Tibial nerve (tissue), 4 donors: ENCODE measurements at places on chromosomes 3 and 15. TPM values are rescaled to one million over a fixed set of nuclear protein-coding genes. Genes with fewer than 3 reads are reported as not detected.

DNA sequence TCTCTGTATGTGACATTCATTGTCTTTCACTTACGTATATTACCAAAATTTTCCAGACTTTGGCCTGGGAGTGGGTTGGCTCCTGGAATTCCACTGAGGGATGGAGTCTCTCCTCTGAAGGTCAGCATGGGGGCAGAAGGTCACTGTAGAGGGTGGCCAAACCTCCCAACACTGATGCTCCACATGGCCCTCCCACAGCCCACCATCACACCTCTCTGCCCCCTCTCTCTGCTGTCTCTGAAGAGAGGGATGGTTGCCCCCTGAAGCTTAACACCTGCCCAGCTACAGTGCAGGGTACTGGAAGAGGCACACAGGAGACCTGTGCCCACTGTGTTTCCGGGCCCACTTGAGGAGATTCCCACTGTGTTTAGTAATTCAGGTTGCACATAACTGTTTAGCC, 52.2 kb downstream of the CMTM6 start:
- no peak overlapping the region for H3K27ac ChIP-seq
- no peaks in the 10 kb centered on the region for H3K27me3 ChIP-seq
- H3K4me3 ChIP-seq, result no peak overlapping the region
- H3K4me1 ChIP-seq, result no peaks in the 10 kb centered on the region

The GUCA1C gene
- not detected for total RNA-seq

The RASGRF1 gene
- 0.30 TPM for total RNA-seq

GRCh38 chr15:39151545-39151944, 429.3 kb upstream of the THBS1 start:
- DNase-seq, result no peak
- no peaks in the 10 kb centered on the region for H3K27me3 ChIP-seq
- H3K27ac ChIP-seq, result no peak overlapping the region
- no peak overlapping the region for H3K4me3 ChIP-seq
- no peaks in the 10 kb centered on the region for H3K4me1 ChIP-seq

The VPS8 gene
- 46.3 TPM for total RNA-seq

The PPM1L gene
- 30.2 TPM for total RNA-seq

GRCh38 chr15:38678281-38678680, 113.7 kb upstream of the RASGRP1 start:
- no peaks in the 10 kb centered on the region for H3K27me3 ChIP-seq
- no peak overlapping the region for H3K4me3 ChIP-seq
- H3K27ac ChIP-seq, result no peak overlapping the region
- no peaks in the 10 kb centered on the region for H3K36me3 ChIP-seq

- no peaks in the 10 kb centered on the region for H3K27me3 ChIP-seq
- no peak for DNase-seq
- H3K36me3 ChIP-seq, result no peaks in the 10 kb centered on the region
- H3K4me1 ChIP-seq, result no peaks in the 10 kb centered on the region
- H3K4me3 ChIP-seq, result no peak overlapping the region
- H3K27ac ChIP-seq, result no peak overlapping the region
Measured at GRCh38 chr3:111035902-111036301, 35.7 kb upstream of the NECTIN3 start.

The TERC gene
- total RNA-seq, result 190 TPM

DNA sequence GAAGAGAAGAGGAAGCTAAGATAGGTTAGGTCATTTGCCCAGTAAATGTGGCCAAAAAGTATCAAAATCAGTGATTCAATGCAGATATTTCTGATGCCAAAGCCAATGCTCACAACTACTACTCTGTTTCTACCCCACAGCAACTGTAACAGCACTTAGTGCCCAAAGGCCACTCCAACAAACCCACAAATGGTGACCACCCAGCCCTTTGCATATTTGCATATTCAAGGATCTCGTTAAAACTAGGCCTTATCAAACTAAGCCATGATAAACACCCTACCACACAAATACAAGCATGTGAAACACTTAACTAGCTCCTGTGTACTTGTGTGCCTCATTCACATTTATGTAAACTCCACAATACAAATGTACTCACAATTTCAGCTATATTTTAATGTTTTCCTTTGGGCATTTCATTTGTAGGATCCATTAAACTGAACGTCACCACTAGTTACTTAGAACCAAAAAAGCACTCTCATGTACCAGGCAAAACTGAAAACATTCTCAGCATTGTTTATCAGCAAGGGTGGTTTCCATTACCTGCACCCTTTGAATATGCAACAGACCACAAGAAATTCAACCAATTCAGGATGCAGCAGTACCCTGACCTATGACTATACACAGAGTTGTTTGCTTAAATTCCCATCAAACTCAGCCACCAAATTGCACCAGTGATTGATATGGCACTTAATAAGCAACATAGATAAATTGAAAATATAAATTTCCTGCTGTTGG, 111.2 kb upstream of the STT3B start:
- H3K36me3 ChIP-seq, result no peaks in the 10 kb centered on the region
- no peak overlapping the region for H3K4me3 ChIP-seq
- H3K27me3 ChIP-seq, result no peaks in the 10 kb centered on the region
- no peaks in the 10 kb centered on the region for H3K4me1 ChIP-seq

- no peak overlapping the region for H3K4me3 ChIP-seq
- no peaks in the 10 kb centered on the region for H3K27me3 ChIP-seq
- H3K4me1 ChIP-seq, result peaks cover 48% of the 10 kb centered on the region
- no peak for DNase-seq
- H3K27ac ChIP-seq, result no peak overlapping the region
- no peaks in the 10 kb centered on the region for H3K36me3 ChIP-seq
Measured at GRCh38 chr15:68298882-68299381, 21.4 kb downstream of the FEM1B start.

DNA sequence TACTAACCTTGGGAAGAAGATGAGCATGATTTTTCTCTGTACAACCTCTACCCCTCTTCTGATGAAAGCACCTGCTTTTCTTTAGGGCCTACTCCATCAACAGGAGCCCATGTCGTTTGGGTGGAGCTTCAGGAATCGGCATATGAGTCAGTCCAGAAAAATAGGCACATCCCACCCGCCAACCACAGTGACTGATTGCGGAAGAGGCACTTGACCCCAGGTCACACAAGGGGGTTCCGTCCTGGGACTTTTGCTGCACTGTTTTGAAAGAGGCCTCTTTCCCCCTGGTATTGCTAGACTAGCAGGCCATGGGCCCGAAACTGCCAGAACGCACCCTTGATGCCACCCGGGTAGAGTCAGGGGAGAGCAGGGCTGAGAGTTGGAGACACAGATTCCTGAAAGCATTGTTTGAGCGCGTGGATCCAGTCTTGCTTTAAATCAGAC, 19.3 kb upstream of the NRROS start:
- no peak for DNase-seq
- H3K4me3 ChIP-seq, result no peak overlapping the region
- H3K4me1 ChIP-seq, result peaks cover 27% of the 10 kb centered on the region
- no peaks in the 10 kb centered on the region for H3K36me3 ChIP-seq

DNA sequence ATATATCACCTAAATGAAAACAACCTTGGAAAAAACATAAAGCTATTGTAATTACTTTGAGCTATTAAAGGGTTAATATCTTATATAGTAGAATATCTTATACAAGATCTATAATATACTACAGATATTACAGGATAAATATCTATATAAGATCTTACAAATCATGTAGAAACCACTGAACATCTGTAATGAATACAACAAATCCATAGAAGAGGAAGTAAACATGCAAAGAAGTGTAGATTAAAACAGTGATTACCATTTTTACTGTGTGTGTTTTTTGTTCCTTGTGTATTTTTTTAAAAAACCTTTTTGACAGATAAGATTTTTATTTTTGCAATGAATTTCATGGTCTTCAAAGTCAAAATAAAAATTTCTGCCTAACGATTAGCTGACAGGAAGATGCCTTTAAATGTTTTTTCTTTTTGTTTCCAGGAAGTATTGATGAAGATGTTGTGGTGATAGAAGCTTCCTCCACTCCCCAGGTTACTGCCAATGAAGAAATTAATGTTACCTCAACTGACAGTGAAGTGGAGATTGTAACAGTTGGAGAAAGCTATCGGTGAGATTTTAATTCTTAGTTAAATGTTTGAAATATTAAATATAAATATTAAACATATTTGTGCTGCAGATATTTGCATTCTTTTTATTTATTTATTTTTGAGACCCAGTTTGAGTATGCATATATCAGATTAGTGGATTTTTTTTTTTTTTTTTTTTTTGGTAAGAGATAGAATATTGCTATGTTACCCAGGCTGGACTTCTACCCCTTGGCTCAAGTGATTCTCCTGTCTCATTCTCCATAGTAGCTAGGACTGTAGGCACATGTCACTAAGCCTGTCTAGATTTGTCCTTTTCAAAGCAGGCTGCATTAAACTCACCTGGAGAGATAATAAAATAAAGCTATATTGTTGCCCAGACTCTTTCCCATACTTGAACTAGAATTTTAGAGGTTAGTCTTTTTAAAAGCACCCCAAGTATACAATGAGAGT, 52.8 kb upstream of the CCNB2 start:
- H3K27ac ChIP-seq, result no peak overlapping the region
- DNase-seq, result no peak
- no peaks in the 10 kb centered on the region for H3K36me3 ChIP-seq
- H3K4me1 ChIP-seq, result no peaks in the 10 kb centered on the region
- no peak overlapping the region for H3K4me3 ChIP-seq
- H3K27me3 ChIP-seq, result no peaks in the 10 kb centered on the region

The LMOD3 gene
- total RNA-seq, result not detected

GRCh38 chr3:124277144-124277890, 285.4 kb upstream of the ROPN1 start:
- no peaks in the 10 kb centered on the region for H3K36me3 ChIP-seq
- DNase-seq, result peak; percentile 23
- H3K4me3 ChIP-seq, result no peak overlapping the region
- H3K27ac ChIP-seq, result peak overlapping the region; percentile 58
- H3K27me3 ChIP-seq, result no peaks in the 10 kb centered on the region

GRCh38 chr3:187750513-187751123, 5.3 kb upstream of the BCL6 start:
- no peaks in the 10 kb centered on the region for H3K36me3 ChIP-seq
- peaks cover 18% of the 10 kb centered on the region for H3K4me1 ChIP-seq
- peak overlapping the region; percentile 13 for H3K4me3 ChIP-seq
- no peak for DNase-seq

- DNase-seq, result no peak
- no peaks in the 10 kb centered on the region for H3K27me3 ChIP-seq
- no peak overlapping the region for H3K4me3 ChIP-seq
- no peak overlapping the region for H3K27ac ChIP-seq
- H3K36me3 ChIP-seq, result no peaks in the 10 kb centered on the region
- H3K4me1 ChIP-seq, result no peaks in the 10 kb centered on the region
Measured at GRCh38 chr3:13166243-13167063, 93.2 kb upstream of the IQSEC1 start.

GRCh38 chr15:41269887-41270286, 38.8 kb downstream of the CHP1 start:
- no peaks in the 10 kb centered on the region for H3K36me3 ChIP-seq
- H3K4me1 ChIP-seq, result no peaks in the 10 kb centered on the region
- H3K27ac ChIP-seq, result no peak overlapping the region

DNA sequence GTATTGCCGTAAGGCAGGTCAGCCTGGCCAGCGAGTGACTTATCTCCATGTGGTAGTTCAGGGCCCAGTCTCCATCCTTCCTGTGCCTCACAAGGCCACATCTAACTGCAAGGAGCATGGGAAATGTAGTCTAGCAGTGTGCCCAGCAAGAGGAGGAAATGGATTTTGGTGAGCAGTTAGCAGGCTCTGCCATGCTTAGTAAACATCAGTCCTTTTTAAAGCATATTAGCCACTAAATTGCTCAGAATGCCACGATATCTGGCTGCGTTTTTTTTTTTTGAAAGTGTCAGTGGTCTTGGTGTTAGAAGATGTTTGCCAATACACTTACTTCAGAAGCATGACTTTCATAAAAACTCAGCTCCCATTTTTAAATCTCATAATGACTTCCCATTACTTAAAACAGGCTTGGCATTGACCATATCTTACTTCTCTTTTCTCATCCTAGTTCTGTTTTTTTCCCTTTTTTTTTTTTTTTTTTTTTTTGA, 470.2 kb upstream of the TPRG1 start:
- H3K4me3 ChIP-seq, result no peak overlapping the region
- no peak overlapping the region for H3K27ac ChIP-seq
- no peaks in the 10 kb centered on the region for H3K36me3 ChIP-seq
- H3K27me3 ChIP-seq, result no peaks in the 10 kb centered on the region

GRCh38 chr15:59819092-59819491, 130.0 kb upstream of the BNIP2 start:
- no peaks in the 10 kb centered on the region for H3K36me3 ChIP-seq
- H3K27ac ChIP-seq, result no peak overlapping the region
- no peak overlapping the region for H3K4me3 ChIP-seq
- H3K27me3 ChIP-seq, result no peaks in the 10 kb centered on the region

The EDEM1 gene
- total RNA-seq, result 84.1 TPM

DNA sequence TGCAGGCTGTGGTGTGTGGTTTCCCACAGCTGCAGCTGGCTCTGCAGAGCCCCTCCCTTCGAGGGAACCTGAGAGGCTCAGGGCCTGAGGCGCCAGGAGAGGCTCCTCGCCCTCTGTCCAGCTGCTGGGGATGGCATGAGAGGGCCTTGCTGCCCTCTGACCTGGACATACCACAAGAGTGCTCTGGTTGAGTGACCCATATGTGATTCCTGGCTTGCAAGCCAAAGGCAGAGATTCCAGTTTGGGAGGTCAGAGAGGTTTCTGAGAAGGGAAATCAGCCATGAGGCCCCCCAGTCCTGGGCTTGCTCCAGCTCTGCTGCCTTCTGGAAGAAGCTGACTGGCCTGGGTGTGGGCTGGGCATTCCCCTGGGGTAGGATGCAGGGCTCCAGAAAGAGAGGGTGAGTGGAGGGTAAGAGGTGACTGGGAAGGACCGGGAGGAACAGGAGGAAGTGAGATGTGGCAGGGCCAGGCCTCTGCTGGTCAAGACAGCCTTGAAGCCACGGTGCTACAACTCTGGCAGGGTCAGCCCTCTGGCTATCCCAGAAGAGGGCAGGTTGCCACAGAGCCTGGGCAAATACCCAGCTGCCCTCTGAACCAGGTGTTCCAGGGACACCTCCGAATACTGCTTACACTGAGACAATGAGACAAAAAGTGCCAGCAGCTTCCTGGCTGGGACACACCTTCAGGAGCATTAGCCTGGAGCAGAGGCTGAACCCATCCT, 16.0 kb upstream of the SRP14 start:
- H3K4me1 ChIP-seq, result no peaks in the 10 kb centered on the region
- no peaks in the 10 kb centered on the region for H3K36me3 ChIP-seq
- DNase-seq, result no peak

The CACNA2D3 gene
- 3.3 TPM for total RNA-seq

GRCh38 chr15:98524838-98525660, 123.3 kb upstream of the IGF1R start:
- peaks cover 17% of the 10 kb centered on the region for H3K4me1 ChIP-seq
- peak overlapping the region; percentile 77 for H3K27ac ChIP-seq
- no peak overlapping the region for H3K4me3 ChIP-seq

The ATP2C1 gene
- 80.4 TPM for total RNA-seq

The LRTM1 gene
- not detected for total RNA-seq

The CEMIP gene
- not detected for total RNA-seq

- H3K36me3 ChIP-seq, result no peaks in the 10 kb centered on the region
- no peak overlapping the region for H3K27ac ChIP-seq
- H3K4me1 ChIP-seq, result no peaks in the 10 kb centered on the region
- H3K27me3 ChIP-seq, result no peaks in the 10 kb centered on the region
Measured at GRCh38 chr3:151403246-151403645, 18.7 kb upstream of the P2RY12 start.

- no peak for DNase-seq
- no peak overlapping the region for H3K27ac ChIP-seq
- H3K4me3 ChIP-seq, result no peak overlapping the region
Measured at GRCh38 chr15:31560643-31561042, 234.0 kb downstream of the KLF13 start.

The A4GNT gene
- not detected for total RNA-seq
